SK-N-MC (cell line): ENCODE measurements at places on chromosomes 5 and 9.

GRCh38 chr5:126009566-126009965 is 413.6 kb upstream of the GRAMD2B start:
- DNase-seq, result no peak

DNA sequence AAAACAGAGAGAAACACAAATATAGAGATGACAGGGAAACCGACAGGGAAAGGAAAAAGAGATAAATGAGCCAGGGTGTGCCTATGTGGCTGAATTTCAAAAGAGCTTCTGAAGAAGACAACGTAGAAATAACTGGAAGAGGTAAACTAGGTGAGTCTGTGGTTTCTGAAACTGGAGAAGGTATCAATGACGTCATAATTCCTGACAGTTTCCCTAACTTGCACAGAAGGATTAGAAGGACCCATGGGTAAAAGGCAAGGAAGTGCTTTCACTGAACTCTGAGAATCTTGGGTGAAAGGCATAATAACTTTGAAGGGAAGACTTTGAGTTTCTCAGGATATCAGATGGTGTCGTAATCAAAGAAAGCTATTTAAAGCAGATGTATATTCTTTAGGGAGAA is 790.8 kb upstream of the NUDT12 start:
- DNase-seq, result no peak

GRCh38 chr5:133439859-133440258 is 172.5 kb downstream of the FSTL4 start:
- DNase-seq, result no peak

DNA sequence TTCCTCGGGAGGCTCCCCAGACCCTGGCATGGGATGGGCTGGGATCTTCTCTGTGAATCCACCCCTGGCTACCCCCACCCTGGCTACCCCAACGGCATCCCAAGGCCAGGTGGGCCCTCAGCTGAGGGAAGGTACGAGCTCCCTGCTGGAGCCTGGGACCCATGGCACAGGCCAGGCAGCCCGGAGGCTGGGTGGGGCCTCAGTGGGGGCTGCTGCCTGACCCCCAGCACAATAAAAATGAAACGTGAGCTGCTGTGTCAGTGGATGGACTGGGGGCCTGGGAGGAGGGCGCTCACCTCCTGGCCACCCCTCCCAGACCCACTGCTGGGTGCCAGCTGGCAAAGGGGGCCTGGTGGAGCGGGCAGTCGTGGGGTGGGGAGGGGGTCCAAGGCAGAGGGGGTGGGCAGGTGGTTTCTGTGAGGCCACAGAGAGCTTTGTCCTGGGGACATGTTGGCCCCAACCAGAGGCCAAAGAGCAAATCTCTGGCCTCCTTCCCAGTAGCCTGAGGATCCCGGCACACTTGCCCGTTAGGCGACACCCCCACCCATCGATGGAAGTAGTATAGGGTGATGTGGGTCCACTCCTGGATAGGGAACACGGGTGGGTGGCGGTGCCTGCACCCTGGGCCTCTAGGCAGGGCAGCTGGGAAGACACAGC is 9.8 kb downstream of the EGFL7 start:
- no peak for DNase-seq

DNA sequence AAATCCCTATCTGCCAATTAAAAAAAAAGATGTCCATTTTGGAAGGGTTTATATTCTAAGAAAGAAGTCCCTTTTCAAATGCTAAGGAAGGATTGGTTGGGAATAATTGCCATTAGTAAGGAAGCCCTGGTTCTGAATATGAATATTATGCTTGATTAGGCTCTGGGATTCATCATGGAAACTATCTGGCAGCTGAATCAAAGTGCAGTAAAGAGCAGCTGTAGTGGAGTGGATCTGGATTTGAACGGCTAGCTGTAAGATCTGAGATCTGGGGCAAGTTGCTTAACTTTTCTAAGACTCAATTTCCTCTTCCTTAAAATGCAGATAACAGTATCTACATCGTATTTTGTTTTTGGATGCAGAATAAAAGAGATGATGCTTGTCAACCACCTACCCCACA is 10.5 kb downstream of the IL12B start:
- no peak for DNase-seq

GRCh38 chr5:77590347-77590746 is 48.2 kb downstream of the OTP start:
- no peak for DNase-seq

GRCh38 chr5:51567636-51568035 is 184.4 kb downstream of the ISL1 start:
- no peak for DNase-seq

GRCh38 chr5:167294882-167295680 is 996.4 kb upstream of the WWC1 start:
- no peak for DNase-seq

DNA sequence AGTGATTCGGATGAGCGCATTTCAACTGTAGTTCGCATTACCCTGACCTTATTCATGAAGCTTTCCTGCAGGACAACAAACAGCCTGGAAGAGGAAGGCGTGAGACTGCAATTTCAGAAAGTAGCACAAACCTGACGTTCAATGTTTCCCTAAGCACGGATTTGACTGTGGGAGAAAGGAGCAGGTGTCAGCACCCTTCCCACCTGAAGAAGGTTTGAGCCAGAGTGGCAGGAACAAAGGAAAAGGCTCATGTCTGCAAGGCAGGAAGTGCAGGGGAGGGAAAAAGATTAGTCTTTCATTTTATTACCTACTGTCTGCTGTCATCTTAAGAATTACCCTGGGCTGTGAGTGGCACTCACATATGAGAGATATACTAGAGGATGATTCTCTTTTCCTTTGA is 114.0 kb downstream of the MED10 start:
- DNase-seq, result no peak

GRCh38 chr5:10653751-10654400 is 90.0 kb downstream of the ANKRD33B start:
- DNase-seq, result no peak

DNA sequence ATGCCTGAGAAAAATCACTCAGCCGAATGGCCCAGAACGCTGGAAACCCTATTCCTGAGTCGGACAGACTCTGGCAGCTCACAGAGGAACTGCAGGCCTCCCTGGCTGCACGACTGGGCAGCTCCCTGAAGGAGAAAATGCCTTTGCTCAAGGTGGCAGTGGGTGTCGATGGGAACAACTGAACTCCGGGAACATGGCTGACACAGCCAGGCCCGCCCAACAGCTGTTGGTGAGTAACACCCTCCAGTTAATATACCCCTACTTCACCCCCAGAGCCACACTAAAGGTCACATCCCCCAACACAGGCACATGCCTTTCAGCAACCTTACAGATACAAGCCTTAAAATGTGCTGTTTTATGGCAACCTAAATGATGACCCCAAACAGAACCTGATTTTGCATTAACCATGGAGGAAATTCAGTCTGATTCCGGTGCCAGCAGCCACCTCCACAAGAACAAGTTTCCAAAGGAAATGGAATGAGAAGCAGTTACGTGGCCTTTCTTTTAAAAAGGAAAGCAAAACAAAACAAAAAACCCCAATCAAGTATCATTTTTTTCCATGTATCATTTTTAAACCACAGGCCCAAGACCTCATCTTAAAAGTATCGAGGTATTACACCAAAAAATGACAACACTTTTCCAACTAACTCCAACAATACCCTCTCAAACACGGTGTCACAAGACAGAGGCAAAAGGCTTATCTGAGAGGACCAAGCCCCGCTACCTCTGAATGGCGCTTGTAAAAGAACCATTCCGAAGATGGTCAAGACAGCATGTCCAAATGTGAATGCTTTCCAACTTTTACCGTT is 3.1 kb downstream of the KLF9 start:
- no peak for DNase-seq

DNA sequence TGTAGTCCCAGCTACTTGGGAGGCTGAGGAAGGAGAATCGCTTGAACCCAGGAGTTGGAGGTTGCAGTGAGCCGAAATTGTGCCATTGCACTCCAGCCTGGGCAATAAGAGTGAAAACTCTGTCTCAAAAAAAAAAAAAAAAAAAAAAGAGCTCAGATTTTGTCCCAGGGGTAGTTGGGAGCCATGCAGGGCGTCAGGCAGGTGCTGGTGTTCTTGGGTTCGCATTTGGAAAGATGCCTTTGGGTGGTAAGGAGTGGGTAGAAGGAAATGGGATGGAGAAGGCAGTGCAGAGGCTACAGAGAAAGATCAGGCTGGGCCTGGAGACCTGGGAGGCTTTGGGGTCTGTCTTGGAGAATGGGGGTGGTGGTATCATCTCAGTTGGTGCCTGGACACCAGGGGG is 23.9 kb downstream of the ADGRD2 start:
- DNase-seq, result no peak

DNA sequence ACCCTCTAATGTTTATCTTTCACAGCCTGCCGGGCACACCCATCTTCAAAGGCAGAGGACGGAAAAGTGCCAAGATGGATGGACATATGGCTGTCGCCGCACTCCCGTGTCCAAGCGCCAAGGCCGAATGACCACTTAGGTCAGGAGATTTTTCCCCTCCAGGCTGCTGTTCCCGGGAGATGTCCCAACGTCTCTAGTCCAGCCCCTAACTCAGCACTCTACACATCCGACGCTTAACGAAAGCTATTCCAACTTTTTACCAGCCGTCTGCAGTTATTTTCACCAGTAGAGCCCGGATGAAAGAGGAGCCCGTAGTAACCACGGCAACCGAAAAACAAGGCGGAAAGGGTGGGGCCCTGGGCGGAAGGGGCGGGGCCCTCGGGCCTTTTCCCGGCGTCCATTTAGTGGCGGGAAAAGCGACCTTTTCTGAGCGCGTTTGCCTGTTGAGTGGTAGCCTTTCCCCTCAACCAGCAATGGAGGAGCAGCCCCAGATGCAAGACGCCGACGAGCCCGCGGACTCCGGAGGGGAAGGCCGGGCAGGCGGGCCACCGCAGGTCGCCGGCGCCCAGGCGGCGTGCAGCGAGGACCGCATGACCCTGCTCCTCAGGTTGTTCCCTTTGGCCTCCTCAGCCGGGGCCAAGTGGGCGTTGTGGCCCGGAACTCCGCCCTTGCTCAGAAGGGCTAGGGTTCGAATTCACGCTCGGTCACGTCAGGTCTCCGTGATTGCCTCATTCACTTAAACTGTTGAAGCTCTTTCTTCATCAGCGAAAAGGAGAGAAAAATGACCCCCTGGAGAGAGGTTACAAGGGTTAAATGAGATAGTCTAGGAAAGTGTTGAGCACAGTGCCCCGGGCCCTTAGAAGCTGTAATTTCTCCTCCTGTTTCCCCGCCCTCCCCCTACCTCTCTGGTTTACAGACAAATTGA is at the start of gene CENPH:
Gene CENPH (plus strand): TSS at position 422 of the 925 bp plus-strand sequence. CDS start 52 bp downstream, at position 474.
- peak; percentile 47 for DNase-seq

- no peak for DNase-seq
These were observed 256.8 kb upstream of the GRIN3A start for GRCh38 chr9:101995231-101995630.

- no peak for DNase-seq
These were observed 54.1 kb upstream of the ECM2 start for GRCh38 chr9:92589923-92590322.

GRCh38 chr5:52010454-52010853 is 627.2 kb downstream of the ISL1 start:
- DNase-seq, result no peak

- DNase-seq, result no peak
These were observed 1129.2 kb upstream of the ACO1 start for GRCh38 chr9:31255211-31255610.

- no peak for DNase-seq
These were observed 60.0 kb upstream of the TAF11L2 start for GRCh38 chr5:17438027-17438426.

GRCh38 chr5:110045158-110045557 is 355.4 kb downstream of the MAN2A1 start:
- DNase-seq, result no peak

DNA sequence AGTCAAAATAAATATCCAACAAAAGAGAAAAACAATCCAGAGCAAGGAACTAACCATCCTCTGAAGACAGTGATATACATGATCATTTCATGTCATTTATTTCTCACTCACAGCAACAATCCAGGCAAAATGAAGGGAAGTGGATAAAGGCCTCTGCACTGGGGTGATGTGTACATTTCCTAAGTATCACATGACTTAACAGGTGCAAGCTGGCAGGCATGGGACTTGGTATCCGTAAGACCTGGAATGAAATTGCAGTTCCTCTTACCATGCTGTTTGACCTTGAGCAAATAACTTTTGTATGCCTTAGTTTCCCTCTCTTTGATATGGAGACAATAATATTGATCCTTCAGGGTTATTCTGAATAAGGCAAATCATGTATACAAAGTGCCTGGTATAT is 77.6 kb downstream of the PRLR start:
- DNase-seq, result no peak

GRCh38 chr9:91740701-91741100 is 209.3 kb downstream of the ROR2 start:
- DNase-seq, result no peak

GRCh38 chr9:121744687-121745395 is 93.4 kb downstream of the DAB2IP start:
- DNase-seq, result no peak

DNA sequence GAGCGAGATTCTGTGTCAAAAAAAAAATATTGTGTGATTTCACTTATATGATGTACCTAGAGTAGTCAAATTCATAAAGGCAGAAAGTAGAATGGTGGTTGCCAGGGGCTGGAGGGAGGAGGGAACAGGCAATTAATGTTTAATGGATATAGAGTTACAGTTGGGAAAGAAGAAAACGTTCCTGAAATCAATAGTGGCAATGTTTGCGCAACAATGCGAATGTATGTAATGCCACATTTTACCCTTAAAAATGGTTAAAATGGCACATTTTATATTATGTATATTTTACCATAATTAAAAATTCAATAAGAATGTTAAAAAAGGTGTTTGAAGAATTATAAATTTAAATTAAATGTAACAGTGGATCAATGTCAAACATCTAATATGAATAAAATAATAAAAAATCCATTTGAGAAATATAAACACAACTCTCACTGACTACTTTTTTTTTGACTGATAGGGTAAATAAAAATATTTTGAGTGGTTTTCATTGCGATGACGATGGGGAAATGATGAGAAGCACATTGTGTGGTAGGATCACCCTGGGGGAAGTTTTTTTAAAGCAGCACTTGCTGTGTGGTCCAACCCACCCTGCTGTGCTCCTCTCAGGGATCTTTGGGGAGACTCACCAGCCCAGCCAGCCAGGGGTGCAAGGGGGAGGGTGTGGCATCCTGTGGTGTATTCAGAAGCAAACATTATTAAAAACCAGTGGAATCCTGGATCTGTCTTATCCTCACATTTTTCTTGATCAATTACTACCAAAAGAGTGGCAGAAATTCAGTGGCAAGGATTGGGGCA is 4.3 kb downstream of the FYB1 start:
- no peak for DNase-seq
